ENCODE measurements at places on chromosomes 7 and 10. TPM values are rescaled to one million over a fixed set of nuclear protein-coding genes. Genes with fewer than 3 reads are reported as not detected.

The STEAP4 gene
- total RNA-seq: not detected

The GIMAP1 gene
- not detected for total RNA-seq

GRCh38 chr7:14988941-14989340 lies 86.4 kb upstream of the DGKB start:
- H3K36me3 ChIP-seq: no peaks in the 10 kb centered on the region
- DNase-seq: no peak
- no peak overlapping the region for H3K4me3 ChIP-seq
- H3K27ac ChIP-seq: no peak overlapping the region

DNA sequence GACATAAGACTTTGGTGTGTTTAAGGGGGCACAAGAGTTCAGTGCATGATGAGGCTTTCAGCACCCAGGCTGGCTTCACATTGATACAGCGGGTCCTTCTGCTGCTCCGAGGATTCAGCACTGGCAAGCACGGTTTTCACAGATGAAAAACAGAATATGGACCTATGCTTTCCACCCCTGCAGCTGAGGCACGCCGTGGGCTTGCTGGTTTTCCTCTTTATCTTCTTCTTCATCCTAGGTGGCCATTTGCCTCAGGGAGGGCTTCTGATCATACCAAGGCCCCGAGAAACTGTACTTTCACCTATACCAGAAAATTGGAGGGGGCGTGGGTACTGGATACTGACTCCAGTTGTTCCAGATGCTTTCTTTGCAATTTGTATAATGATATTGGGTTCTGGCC lies 277.1 kb upstream of the ZNF32 start:
- no peak for DNase-seq
- H3K4me3 ChIP-seq: no peak overlapping the region
- H3K27me3 ChIP-seq: peaks cover 35% of the 10 kb centered on the region
- H3K4me1 ChIP-seq: no peaks in the 10 kb centered on the region

- H3K4me1 ChIP-seq: peaks cover 14% of the 10 kb centered on the region
- H3K4me3 ChIP-seq: peak overlapping the region; percentile 75
- peak overlapping the region; percentile 90 for H3K27ac ChIP-seq
- no peaks in the 10 kb centered on the region for H3K36me3 ChIP-seq
- DNase-seq: peak; percentile 83
- no peaks in the 10 kb centered on the region for H3K27me3 ChIP-seq
Measured at GRCh38 chr10:58755677-58756076, 243.0 kb downstream of the BICC1 start.

DNA sequence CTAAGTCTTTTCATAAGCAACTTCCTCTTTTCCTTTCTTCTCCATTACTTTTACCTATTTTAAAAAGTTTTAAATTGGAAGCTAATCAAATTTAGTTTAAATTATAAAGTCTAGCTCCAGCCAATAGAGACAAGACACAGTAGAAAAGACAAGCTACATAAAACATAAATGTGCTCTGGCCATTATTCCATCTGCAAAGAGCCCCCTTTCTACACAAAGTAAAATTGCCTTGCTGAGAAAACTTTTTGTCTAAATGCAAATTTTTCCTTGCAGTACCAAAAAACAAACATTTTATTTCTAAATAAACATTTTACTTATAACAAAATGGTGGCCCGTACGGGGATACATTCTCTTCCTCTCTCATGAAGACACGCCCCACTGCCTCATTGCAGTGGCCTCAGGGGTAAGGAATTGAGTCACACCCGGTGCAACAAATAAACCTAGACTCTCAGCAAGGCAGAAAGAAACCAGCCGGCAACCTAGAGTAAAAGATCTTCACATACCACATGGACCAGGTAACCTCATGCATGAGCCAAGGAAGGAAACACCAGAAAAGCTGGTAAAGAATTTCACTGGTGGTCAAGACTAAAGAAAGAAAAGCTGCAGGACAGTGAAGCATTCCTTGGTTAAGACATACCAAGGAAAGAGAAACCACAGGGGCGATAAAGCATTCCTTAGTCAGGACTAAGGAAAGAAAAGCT lies 71.6 kb upstream of the ZNF746 start:
- no peak for DNase-seq
- H3K27me3 ChIP-seq: no peaks in the 10 kb centered on the region
- H3K4me3 ChIP-seq: no peak overlapping the region
- peaks cover 5% of the 10 kb centered on the region for H3K4me1 ChIP-seq

GRCh38 chr10:119465085-119465484 lies 77.4 kb downstream of the RGS10 start:
- no peaks in the 10 kb centered on the region for H3K4me1 ChIP-seq
- no peaks in the 10 kb centered on the region for H3K36me3 ChIP-seq
- no peak overlapping the region for H3K27ac ChIP-seq
- DNase-seq: no peak

The CTAGE8 gene
- 2.6 TPM for total RNA-seq

- no peak overlapping the region for H3K27ac ChIP-seq
- H3K4me1 ChIP-seq: no peaks in the 10 kb centered on the region
- DNase-seq: no peak
- H3K36me3 ChIP-seq: no peaks in the 10 kb centered on the region
- peaks cover 91% of the 10 kb centered on the region for H3K27me3 ChIP-seq
- no peak overlapping the region for H3K4me3 ChIP-seq
Measured at GRCh38 chr7:117489911-117490310, 10.1 kb downstream of the CFTR start.

The EPHB4 gene
- 51.3 TPM for total RNA-seq

GRCh38 chr10:96260014-96260413 lies 11.4 kb downstream of the BLNK start:
- DNase-seq: no peak
- no peaks in the 10 kb centered on the region for H3K4me1 ChIP-seq
- no peaks in the 10 kb centered on the region for H3K27me3 ChIP-seq

- H3K36me3 ChIP-seq: peaks cover 18% of the 10 kb centered on the region
- no peak for DNase-seq
- H3K27me3 ChIP-seq: no peaks in the 10 kb centered on the region
Measured at GRCh38 chr7:51022821-51023220, 240.1 kb upstream of the GRB10 start.

The VWDE gene
- 3.0 TPM for total RNA-seq

GRCh38 chr7:69799990-69800389 lies 201.7 kb downstream of the AUTS2 start:
- DNase-seq: no peak
- H3K4me3 ChIP-seq: no peak overlapping the region

GRCh38 chr10:690372-691161 lies 1.1 kb upstream of the DIP2C start:
- no peak overlapping the region for H3K4me3 ChIP-seq
- peaks cover 12% of the 10 kb centered on the region for H3K27me3 ChIP-seq
- no peak for DNase-seq
- H3K27ac ChIP-seq: no peak overlapping the region
- H3K36me3 ChIP-seq: no peaks in the 10 kb centered on the region

- H3K36me3 ChIP-seq: no peaks in the 10 kb centered on the region
- H3K4me1 ChIP-seq: no peaks in the 10 kb centered on the region
- DNase-seq: peak; percentile 39
- peaks cover 4% of the 10 kb centered on the region for H3K27me3 ChIP-seq
- no peak overlapping the region for H3K4me3 ChIP-seq
Measured at GRCh38 chr10:112000466-112000865, 183.1 kb downstream of the GPAM start.

The ZNF511 gene
- 42.7 TPM for total RNA-seq

The ZNF487 gene
- total RNA-seq: 2.2 TPM

DNA sequence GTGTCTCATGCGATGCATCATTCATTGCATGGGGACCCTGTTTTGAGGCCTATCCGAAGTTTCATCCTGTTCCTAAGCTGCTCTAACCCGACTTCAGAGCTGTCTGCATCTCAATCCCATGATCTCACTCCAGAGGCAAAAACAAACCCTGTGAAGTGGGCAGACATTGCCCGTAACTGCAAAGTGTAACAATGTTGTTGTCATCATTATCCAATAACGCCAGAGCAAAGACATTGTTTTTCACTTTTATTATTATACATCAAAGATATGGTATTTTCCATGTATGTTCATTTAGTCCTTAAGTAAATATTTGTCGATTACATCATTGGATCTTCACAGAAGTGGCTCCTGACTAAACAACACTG lies 246.7 kb downstream of the KLF6 start:
- H3K27me3 ChIP-seq: no peaks in the 10 kb centered on the region
- no peak overlapping the region for H3K4me3 ChIP-seq
- no peaks in the 10 kb centered on the region for H3K36me3 ChIP-seq
- DNase-seq: no peak
- H3K4me1 ChIP-seq: peaks cover 20% of the 10 kb centered on the region
- H3K27ac ChIP-seq: no peak overlapping the region

GRCh38 chr7:33334349-33334748 lies 205.0 kb downstream of the BBS9 start:
- peak; percentile 39 for DNase-seq
- no peak overlapping the region for H3K4me3 ChIP-seq
- no peaks in the 10 kb centered on the region for H3K27me3 ChIP-seq
- no peak overlapping the region for H3K27ac ChIP-seq
- no peaks in the 10 kb centered on the region for H3K36me3 ChIP-seq

DNA sequence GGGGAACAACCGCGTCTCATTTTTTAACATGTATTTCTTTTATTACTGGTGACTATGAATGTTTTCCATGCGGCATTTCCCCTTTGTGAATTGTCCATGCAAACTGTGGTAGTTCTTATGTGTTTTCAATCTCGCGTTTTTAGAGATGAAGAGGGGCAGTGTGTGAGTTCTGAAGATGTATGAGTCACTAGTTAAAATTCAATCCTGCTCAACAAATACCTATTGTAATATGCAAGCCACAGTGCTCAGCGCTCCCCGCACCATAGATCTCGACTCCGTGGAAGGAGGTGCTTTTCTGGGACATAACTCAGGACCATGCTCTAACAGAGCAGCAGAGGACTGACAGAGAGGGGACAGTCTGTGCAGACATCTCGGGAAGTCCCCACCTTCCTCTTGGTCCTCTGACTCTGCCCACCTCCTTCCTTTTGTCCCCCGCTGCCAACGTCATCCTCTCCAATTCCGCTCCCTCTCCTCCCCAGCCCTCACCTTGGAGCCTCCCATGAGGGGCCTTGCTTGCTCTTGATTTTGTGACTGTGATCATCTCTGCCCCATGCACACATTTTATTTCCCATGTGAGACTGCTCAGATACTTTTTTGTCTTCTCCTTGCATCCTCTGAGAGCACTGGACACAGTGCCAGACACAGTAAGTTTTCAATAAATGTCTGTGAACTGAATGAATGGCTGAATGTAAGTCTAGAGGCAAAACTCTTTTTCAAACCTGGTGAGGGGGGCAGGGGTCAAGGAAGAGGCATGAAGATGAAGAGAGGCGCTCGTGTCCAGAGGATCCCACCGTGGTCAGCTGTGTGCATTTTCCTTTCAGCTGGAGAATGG lies 42.7 kb upstream of the PLEKHA1 start:
- H3K27ac ChIP-seq: no peak overlapping the region
- H3K4me3 ChIP-seq: no peak overlapping the region
- H3K36me3 ChIP-seq: no peaks in the 10 kb centered on the region
- H3K4me1 ChIP-seq: no peaks in the 10 kb centered on the region
- DNase-seq: no peak

The CDK13 gene
- total RNA-seq: 50.2 TPM

GRCh38 chr7:16801111-16801542 lies 3.7 kb downstream of the AGR2 start:
- no peak overlapping the region for H3K27ac ChIP-seq
- H3K36me3 ChIP-seq: peaks cover 6% of the 10 kb centered on the region
- H3K4me3 ChIP-seq: no peak overlapping the region
- H3K27me3 ChIP-seq: no peaks in the 10 kb centered on the region
- H3K4me1 ChIP-seq: peaks cover 22% of the 10 kb centered on the region
- DNase-seq: peak; percentile 91

GRCh38 chr7:96636342-96636860 lies 73.2 kb downstream of the SEM1 start:
- no peaks in the 10 kb centered on the region for H3K27me3 ChIP-seq
- H3K4me1 ChIP-seq: no peaks in the 10 kb centered on the region
- no peak overlapping the region for H3K27ac ChIP-seq

GRCh38 chr7:149454006-149454405 lies 6.9 kb downstream of the ZNF777 start:
- no peaks in the 10 kb centered on the region for H3K27me3 ChIP-seq
- H3K4me3 ChIP-seq: no peak overlapping the region
- no peak overlapping the region for H3K27ac ChIP-seq
- peaks cover 16% of the 10 kb centered on the region for H3K4me1 ChIP-seq
- H3K36me3 ChIP-seq: peaks cover 70% of the 10 kb centered on the region

DNA sequence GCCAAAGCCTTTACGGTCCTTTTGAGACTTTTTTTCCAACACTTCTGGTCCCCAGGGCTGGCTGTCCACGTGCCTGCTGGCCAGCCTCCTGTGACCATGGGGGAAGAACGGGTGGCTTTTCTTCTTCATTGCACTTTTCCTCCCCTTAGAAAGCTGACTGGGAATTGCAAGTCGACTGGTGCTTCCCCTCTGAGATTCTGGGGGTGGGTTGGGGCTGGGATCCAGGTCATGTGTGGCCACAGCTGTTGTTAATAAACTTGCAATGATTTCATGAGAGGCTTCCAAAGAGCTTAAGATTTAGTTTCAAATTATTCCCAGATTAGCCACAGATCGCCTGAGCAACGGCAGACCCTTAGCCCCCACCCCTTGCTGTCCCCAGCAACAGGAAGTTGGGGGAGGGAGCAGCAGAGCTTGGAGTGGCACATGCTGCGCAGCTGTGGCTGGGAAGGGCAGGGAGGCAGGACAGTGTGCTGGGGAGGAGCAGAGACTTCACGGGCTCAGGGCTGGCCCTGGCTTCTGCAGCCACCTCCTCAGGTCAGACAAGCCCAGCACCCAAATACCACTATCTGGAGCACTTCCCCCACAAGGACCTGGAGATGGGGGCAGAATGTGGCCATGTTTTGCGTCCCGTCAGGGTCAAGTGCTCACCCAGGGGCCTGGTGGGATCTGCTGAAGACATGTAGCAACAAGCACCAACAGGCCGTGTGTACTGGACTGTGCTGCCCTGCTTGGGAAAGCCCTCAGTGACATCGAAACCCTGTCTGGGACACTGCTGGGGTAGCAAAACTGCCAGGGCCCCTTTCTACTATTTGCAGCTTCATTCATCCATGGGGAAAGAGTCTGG lies 147.1 kb downstream of the RNF216 start:
- no peak overlapping the region for H3K4me3 ChIP-seq
- no peak for DNase-seq

DNA sequence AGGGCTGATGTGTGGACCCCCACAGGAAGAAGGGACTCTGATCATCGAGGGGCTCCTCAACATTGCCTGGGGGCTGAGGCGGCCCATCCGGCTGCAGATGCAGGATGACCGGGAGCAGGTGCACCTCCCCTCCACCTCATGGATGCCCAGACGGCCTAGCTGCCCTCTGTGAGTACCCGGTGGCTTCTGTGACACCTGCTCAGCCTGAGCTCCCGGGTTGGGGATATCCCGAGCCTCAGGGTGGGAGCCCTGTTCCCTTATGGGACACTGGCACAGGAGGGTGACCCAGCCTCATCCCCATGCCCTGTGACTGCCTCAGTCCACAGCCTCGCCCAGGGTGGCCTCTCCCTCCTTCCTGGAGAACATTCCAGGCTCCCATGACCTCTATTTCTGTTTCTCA lies 3.9 kb upstream of the DEPP1 start:
- H3K4me1 ChIP-seq: peaks cover 30% of the 10 kb centered on the region
- H3K36me3 ChIP-seq: peaks cover 6% of the 10 kb centered on the region
- no peak overlapping the region for H3K4me3 ChIP-seq
- H3K27me3 ChIP-seq: no peaks in the 10 kb centered on the region
